ENCODE measurements at places on chromosomes 1 and 21. TPM values are rescaled to one million over a fixed set of nuclear protein-coding genes. Genes with fewer than 3 reads are reported as not detected.
A peak's percentile ranks its signal among the peaks of the same experiment; 100 is the strongest.

- DNase-seq, result no peak
Observed at GRCh38 chr1:23403038-23403336, 21.6 kb downstream of the TCEA3 start.

- DNase-seq, result no peak
Observed at GRCh38 chr1:161038523-161039153, at the start of gene TSTD1. TSTD1 (minus strand) TSS chr1:161038964; CDS start chr1:161038889, 75 bp downstream.

Gene OR10R2
- total RNA-seq, result not detected

DNA sequence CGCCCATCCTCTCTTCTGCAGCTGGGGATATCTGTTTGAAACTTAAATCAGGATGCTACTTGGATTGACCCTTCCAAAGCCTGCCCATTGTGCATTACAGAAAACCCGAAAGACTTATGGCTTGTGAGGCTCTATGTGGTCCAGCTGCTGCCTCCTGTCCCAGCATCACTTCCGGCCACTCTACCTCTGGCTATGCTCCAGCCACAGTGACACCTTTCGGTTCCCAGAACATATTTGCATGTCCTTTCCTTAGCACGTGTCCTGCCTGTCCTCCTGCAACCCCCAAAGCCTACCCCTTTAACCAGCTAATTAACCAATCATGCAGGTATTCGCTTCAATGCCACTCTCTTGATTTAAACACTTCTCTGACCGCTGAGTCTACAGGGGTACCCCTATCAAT lies 167.6 kb downstream of the PRDM2 start:
- no peak for DNase-seq

Gene S1PR1
- 108 TPM for total RNA-seq

DNA sequence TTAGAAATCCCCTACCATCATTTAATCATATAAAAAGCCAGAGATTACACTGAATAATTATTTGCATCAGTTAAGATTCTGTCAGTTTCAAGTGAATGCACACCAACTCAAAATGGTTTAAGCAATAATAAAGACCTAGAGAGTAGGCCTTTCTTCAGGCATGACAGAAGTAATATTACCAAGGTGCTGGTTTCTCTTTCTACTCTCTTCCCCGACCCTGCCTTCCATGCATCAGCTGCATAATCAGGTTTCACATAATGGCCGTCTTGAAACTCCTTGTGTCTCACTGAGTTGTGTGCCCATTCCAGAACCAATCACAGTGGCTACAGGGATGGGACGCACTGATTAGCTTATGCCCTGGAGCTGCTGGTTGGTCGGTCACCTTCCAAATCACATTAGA lies 103.5 kb upstream of the SERTAD4 start:
- no peak for DNase-seq

Gene KRTAP19-1
- not detected for total RNA-seq

GRCh38 chr1:159282118-159282517 lies 20.0 kb upstream of the FCER1A start:
- no peak for DNase-seq

DNA sequence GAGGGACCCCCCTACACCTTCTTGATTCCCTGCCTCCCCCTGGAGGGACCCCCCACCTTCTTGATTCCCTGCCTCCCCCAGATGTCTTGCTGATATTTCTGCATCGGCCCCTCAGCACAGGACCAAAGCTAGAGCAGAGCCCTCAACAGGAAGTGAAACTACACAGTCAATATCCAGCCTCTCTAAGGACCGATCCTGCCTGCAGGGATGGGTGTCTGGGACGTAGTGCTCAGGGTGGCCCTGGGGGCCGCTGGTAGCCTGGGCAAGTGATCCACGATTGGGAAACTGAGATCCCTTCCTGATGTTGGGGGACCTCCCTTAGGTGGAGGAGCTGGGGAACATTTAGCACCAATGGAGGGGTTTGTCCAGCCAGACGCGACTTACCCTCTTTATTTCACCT lies 3.9 kb upstream of the LEFTY2 start:
- no peak for DNase-seq

Gene THBS3
- total RNA-seq, result 81.6 TPM

DNA sequence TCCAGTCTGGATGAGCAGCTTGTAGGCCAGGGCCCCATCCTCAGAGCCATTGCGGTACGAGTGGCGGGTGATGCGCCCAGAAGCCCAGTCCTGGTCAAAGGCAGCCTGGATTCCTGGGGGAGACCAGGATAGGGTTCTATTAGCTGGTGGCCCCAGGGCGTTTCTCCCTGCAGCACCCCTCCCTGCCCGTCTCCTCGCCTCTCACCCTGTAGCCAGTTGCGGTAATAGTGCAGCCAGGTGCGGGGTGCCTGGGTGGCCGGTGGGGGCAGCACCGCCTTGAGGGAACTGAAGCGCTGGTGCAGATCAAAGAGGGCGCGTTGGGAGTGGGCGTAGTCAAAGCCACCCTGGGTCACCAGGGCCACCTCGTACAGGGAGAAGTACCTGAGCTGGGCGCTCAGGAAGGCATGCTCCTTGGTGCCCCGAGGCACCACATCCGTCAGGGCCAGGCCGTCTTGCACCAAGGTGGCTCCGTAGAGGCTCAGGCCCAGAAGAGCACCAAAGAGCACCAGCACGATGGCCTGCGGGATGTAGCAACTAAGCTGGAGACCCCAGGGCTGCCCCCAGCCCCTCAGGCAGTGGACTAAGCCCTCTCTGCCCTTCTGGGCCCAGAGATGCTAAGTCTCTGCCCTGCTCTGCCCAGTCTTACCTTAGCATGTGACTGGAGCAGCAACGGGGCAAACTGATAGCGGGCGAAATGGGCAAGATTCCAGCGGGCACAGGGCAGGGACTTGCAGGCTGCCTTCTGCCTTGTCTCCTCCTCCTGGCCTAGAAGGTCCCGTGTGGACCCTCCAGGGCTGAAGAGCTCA lies 15.7 kb downstream of the PTCH2 start:
- DNase-seq, result no peak

DNA sequence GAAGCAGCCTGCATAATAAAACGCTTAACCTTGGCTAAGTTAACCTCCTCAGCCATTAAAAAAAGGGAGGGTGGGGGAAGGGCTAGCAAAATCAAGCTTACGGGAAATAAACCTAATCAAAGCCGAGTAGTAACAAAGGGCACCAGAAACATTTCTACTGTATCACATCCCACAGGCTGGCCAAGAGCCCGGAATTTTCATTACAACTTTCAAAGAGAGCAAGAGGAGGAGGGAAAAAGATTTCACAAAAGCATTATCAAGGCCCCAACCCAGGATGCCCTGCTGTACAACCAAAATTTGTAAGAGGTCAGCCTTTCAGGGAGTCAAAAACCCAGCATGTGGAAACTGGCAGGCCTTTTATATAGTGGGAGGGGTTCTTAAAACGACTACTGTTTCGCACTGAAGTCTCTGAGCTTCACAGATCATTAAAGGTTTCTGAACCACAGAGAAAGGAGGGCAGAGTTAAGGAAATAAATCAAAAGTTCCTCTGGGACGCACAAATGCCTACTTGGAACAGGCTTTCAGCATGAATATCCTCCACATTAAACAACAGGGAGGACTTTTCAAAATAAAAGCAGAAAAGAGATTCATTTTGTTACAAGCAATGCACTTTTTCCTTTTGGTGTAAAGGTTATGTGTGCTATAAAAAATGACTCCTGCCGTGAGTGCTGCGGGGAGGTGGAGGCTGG lies 90.4 kb downstream of the SLC45A1 start:
- DNase-seq, result peak; percentile 57

Gene FCN3
- 3.5 TPM for total RNA-seq

GRCh38 chr1:164183854-164184635 lies 374.9 kb upstream of the PBX1 start:
- no peak for DNase-seq

GRCh38 chr1:210418863-210419650 lies 90.4 kb downstream of the HHAT start:
- no peak for DNase-seq

- DNase-seq, result no peak
Observed at GRCh38 chr1:11787251-11787803, 18.4 kb downstream of the MTHFR start.

DNA sequence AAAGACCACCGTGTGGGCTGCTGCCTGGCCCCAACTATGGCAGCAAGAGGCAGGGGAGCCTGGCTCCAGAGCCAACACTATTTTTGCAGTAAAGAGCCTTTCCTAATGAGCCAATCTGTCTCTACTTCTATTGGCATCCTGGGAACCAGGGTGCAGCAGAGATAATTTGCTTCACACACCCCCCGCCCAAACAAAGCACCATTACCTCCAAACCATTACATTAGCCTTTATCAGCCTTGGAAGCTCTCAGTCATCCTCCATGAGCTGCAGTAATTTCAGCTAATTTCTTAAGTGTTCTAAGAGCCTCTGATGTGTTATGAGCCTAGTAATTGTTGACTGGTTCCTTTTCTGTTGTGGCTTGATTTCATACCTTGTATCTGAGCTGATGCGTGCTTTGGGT lies 21.6 kb downstream of the ARMH1 start:
- no peak for DNase-seq

- no peak for DNase-seq
Observed at GRCh38 chr1:234120327-234120944, 216.0 kb downstream of the SLC35F3 start.

Gene CD84
- 11.6 TPM for total RNA-seq

All from thoracic aorta (tissue), 2 donors.